ENCODE measurements at places on chromosomes 4 and X. TPM values are rescaled to one million over a fixed set of nuclear protein-coding genes. Genes with fewer than 3 reads are reported as not detected.

- no peak for DNase-seq
Measured at GRCh38 chr4:77201857-77202256, 44.9 kb downstream of the CCNG2 start.

The CT47A1 gene
- total RNA-seq = not detected

- no peak for DNase-seq
Measured at GRCh38 chr4:72567036-72567435, 2.0 kb downstream of the ADAMTS3 start.

DNA sequence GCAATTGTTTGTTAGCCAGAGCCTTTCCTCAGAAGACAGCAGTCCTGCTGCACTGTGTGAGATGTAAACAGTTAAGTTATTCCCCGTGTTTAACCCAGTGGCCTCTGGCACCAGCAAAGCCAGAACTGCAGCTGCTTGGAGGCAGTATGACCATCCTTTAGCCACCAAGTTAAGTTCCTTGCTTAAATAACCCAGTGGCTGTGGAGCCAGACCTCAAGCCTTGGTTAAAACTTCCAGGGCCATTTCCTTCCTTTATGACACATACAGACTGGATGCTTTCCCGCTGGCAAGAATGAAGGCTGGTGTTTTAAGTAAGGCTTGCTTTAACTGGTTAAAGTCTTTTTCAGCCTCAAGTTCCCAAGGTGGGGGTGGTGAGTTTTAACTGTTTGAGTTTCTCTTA lies 379.8 kb downstream of the DCAF12L2 start:
- DNase-seq = no peak

GRCh38 chr4:6252051-6252450 lies 17.6 kb upstream of the WFS1 start:
- no peak for DNase-seq

GRCh38 chr4:84622959-84623358 lies 40.0 kb downstream of the CDS1 start:
- DNase-seq = no peak

- DNase-seq = no peak
Measured at GRCh38 chr4:8310306-8310705, 40.8 kb downstream of the HTRA3 start.

DNA sequence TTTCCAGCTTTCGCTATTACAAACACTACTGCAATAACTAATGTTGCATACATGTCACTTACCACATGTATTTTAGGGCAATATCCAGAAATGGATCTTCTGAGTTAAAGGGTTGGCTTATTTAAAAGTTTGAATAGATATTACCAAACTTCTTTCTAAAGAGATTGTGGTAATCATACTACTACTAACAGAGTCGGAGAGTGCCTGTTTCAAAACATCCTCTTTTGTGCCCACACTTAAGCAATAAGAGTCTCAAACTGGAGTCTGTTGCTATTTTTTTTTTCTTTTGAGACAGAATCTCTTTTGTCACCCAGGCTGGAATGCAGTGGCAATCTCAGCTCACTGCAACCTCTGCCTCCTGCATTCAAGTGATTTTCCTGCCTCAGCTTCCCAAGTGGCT lies 35.8 kb downstream of the FGFBP1 start:
- DNase-seq = no peak

DNA sequence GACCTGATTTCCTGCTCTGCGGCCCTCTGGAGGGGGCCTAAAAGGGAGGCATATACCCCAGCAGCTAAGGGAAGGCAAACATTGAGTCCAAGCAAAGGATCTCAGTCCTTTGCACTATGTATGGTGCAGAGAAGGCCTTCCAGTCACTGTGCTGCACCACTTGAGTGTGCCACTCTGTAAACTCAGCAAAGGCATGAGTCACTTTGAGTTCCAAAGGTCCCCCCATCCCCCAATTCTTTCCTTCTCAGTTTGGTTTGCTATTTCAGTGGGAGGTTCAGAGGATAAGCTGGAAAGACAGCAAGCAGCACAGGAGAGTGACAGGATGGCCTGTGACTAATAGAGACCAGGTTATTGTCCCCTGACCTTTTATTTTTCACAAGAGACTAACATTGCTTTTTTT lies 131.3 kb downstream of the FHDC1 start:
- no peak for DNase-seq

GRCh38 chr4:76341063-76341462 lies 34.5 kb downstream of the STBD1 start:
- DNase-seq = no peak

- no peak for DNase-seq
Measured at GRCh38 chrX:24306440-24306839, 7.4 kb downstream of the SUPT20HL2 start.

DNA sequence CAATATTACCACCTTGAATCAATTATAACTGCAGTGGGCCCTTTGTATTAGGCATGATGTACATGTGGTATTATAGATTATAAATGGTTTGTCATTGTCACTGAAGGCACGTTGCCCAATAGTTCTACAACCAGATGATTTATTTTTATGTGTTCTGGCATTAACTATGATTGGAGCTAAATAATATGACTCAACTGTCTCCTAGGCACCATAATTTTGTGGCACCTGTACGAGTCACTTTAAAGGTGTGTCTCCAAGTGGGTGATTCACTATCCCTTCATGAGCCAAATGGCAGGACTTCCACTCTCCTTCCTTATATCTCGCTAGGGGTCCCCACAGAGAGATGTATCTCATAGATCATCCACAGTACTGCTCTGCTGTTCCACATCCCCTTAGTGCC lies 6.1 kb upstream of the SMPX start:
- no peak for DNase-seq

GRCh38 chr4:81790477-81790876 lies 318.8 kb upstream of the RASGEF1B start:
- no peak for DNase-seq

- no peak for DNase-seq
Measured at GRCh38 chrX:76796311-76796710, 368.8 kb downstream of the MAGEE1 start.

- DNase-seq = peak; percentile 11
Measured at GRCh38 chrX:67289055-67289499, 254.7 kb upstream of the AR start.

The SRPX2 gene
- total RNA-seq = 7.5 TPM

The ARHGAP36 gene
- not detected for total RNA-seq

DNA sequence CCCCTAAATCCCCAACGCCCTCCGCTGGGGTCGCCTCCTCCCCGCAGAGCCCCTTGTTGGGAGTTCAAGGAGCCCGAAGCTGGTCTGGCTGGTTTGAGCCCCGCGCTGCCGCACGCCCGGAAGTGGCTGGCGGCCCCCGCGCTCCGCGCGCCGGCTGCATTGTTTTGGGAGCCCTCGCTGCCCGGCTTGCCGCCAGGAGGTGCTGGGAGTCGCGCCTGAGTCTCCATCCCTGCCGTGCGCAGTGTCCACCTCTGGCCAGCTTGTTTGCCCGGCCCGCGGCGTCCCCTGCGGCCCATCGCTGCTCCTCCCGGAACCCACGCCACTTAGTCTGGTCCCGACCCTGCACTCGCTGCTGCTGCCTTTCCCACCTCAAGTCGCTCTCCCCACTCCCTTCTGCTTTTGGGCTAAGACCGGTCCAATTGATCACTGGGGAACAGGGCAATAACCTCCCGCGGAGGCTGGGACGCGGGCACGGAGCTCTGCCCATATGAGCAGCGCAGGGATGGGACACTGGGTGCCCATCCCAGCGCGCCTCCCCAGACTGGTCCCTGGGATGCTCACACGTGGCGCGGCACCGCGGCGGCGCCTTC lies 2.2 kb upstream of the SFRP2 start:
- no peak for DNase-seq

GRCh38 chr4:83285055-83285407 lies 433 bp upstream of the COQ2 start:
- no peak for DNase-seq

DNA sequence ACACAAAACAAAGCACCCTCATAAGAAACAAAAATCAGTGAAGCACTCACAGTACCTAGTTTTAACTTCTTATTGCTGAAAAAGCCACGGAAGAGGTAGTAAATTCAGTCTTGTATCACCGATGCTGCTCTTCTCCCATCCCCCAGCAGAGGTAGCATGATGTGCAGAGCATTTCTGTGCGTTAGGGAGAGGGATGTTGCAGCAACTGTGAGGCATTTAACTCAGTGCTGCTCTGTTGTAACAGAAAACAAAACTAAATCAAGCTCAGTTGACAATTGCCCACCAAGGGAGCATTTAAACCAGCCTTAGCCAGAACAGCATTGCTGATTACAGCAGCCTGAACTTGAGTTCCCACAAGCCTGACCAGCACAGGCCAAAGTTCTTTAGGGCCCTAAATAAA lies 1279.7 kb upstream of the ADGRL3 start:
- DNase-seq = no peak

DNA sequence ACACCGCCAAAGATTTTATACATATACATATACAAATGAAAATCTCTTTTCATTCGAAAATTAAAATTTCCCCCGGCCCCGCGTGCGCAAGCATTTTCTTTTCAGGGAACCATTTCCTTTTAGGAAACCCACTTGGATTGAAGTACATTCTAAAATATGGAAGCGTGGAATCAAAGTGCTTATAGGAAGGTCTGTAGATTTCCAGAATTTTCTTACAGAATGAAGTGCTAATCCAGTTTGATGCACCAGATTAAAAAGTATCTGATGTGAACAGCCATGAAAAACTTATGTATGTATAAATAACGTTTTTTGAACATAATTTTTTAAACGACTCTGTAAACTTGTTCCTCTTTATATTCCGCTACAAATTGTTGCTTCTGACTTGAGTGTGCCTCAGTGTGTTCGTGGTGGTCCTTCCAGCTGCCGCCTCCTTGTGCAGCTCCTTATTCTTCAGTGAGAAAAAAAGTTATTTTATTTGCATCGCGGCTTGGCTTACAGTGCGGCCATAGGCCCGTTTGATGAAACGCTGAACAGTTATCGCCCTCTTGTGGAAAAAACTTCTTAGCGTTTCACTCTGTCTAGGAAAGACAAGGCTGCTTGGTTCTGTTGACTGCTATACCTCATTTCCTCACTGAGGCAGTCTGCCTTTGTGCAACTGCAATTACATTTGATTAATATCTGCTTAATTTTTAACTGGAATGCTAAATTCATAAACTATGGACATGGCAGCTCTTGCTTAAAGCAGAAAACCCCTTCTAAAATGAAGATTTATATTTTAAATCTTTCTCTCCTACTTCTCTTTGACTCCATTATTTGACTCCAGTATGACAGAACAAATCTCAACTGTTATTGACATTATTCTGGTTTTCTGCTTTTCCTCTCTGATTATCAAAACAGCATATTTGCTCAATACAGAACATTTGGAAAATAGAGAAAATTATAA lies 4.7 kb upstream of the NKX6-1 start:
- DNase-seq = no peak

The ODAM gene
- total RNA-seq = not detected

- DNase-seq = no peak
Measured at GRCh38 chr4:180164799-180165198, 2078.4 kb upstream of the TENM3 start.

DNA sequence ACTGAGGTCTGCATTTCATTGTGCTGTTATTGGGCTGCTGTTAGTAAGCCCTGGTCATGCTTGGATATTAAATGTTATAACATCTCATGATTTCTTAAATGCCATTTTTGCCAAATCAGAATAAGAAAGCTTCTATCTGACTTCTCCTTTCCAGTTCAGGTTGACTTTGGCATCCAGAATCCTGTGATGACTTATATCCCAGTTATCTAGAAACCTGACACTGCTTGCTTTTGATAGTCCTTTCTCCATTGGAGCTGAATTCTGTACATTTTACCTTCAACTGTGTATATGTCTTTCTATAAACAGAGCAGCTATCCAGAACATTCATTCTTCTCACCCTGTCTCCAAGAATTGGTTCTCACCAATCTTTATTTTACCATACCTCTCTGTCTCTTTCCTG lies 257.7 kb upstream of the GNPDA2 start:
- DNase-seq = no peak

- DNase-seq = no peak
Measured at GRCh38 chrX:111662292-111662691, 18.7 kb upstream of the ALG13 start.

The KIT gene
- 1.2 TPM for total RNA-seq

GRCh38 chr4:53863158-53863557 lies 201.2 kb downstream of the CHIC2 start:
- peak; percentile 32 for DNase-seq

DNA sequence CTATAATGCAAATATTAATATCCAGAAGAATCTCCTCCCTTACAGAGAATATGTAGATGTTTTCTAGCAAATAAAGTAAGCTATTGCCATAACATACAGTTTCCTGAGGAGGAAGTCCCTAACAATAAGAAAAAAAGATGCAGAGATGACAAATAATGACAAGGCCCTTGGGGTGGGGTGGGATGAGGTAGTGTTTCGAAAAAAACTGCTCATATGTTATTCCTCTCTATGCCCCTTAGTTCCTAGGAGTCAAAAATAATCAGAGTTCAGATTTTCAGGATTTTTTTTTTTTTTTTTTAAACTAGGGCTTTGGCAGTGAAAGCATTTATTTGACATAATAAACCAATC lies 99.0 kb downstream of the ZAR1 start:
- DNase-seq = no peak

The TSPAN7 gene
- total RNA-seq = 14.8 TPM

DNA sequence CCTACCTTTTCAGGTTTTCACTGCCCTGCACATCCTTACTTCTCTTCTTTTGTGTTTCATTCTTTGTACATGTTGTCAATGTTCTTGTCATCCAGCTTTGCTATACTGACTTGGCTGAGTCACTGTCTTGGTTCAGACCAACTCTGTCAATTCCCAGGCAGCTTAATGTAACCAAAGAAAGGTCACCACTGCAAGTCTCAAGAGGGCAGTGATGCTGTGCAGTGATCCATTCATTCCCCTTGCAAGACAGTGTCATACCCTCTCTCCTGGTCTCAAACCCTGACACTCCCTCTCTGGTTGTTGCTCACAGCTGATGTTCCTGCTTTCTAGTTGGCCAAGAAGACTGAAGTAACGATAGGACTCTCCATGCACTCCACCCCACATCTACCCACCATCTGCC lies 17.5 kb downstream of the RAB39B start:
- DNase-seq = no peak

GRCh38 chr4:54367059-54367458 lies 138.0 kb downstream of the PDGFRA start:
- no peak for DNase-seq

- DNase-seq = no peak
Measured at GRCh38 chrX:122666601-122667000, 517.5 kb upstream of the GRIA3 start.

The HELT gene
- not detected for total RNA-seq

The GSX2 gene
- not detected for total RNA-seq

GRCh38 chr4:112251019-112251643 lies 19.5 kb downstream of the AP1AR start:
- no peak for DNase-seq

DNA sequence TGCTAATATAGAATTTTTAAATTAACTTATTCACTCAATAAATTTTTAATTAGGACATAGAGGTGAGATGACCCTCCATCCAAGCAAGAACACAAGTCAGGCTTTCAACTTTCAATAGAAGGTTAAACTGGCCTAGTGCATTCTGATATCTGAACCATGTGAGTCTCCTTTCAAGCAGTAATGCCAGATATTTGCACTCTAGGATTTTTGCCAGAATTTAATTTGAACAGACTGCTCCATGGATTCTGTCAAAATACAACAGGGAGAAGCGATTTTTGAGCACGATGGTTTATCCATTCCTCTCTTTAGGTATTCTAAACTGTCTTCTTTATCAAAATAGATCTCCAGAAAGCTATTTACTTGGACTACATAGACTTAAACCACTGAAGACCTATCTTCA lies 72.0 kb upstream of the DCLK2 start:
- DNase-seq = no peak

Measured in left ventricle myocardium inferior (tissue), 1 donor.